ENCODE measurements at places on chromosomes 1 and 21.

DNA sequence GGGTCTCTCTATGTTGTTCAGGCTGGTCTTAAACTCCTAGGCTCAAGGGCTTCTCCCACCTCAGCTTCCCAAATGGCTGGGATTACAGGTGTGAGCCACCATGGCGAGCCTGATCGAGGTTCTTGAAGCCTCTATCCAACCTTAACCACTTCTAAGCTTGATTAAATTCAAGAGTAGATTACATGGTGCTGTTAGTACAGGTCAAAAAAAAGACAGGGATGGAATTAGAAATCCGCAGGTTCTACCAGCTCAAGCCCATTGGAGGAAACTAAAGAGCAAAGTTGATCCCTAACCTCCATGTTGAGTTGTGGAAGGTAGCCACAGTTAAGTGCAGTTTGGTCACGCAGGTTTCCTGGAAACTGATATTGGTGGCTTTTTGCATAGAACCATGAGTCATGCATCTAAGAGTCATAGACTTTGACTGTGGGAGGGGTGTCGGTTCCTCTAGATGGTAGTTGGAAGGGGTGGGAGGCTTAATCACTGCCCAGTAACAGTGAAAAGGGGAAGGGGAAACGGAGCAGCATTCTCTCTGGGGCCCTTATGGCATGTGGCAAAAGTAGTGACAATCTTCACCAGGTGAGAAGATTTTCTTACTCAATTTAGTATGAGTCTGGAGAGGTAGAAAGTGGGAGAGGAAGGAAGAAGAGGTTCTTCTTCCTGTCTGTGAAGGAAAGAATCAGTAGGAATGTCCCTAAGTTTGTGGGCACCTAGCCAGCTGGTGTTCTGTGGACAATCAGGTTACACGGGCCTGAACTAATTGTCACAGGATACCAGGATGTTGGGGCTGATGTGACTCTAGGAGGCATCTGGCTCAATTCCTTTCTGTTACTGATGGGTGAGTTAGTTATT lies 7.0 kb downstream of the CD53 start:
- DNase-seq: peak; percentile 31

DNA sequence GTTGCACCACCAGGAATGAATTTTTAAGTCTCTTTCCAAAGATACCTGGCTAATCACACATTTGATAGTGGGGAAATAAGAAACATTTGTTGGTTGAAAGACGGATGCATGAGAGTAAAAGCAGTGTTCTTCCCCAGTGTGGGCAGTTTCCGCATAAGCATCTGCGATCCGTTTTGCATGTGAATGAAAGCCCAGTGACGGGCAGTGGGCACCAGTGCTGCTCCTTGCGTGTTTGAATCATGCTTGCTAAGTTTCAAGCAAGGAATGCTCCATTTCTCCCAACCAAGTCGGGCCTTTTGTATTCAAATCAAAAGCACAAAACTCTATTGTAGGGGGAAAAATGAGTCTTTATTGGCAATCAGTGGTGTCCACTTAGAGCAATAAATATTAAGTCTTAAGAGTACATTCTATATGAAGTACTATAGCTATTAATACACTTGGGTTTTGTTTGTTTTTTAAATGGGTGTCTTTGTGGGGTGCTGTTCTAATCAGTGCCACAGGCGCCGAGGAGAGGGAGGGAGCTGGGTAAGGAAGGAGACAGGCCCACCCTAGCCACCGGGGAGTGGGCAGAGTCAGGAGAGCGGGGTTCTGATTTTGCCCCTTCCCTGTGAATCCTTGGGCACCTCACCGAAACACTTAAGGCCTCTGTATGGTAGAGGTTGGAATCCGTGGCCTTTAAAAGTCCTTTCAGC lies 750 bp upstream of the PTGFRN start:
- DNase-seq: no peak

DNA sequence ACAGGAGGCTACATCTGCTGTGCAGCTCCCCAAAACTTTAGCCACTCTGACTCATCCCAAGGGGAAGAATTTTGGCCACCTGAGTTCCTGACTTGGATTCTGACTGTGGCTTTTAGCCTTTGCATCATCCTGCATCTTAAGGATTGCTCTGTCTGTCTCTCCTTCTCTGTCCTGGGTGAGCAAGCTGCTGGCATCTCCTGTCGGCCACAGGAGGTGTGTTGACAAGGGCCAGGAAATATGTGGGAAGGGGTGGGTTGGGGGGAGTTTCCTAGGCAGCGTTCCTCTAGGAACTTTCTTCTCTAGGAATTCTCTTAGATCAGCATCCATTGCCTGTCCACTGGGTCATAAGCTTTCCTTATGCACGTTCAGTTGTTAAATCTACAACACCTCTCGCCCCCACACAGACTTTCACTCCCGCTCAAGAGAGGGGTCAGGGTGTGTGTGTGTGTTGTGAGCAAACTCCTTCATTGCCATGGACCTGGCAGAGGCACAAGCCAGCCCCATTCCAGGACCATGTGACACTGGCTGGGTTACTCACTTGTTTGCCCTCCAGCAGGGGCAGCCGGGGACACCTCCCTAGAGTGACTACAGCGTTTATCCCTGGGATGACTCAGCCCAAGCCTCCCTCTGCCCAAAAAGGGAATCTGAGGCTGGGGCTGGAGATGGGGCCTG lies 145.0 kb upstream of the DUSP10 start:
- DNase-seq: no peak

GRCh38 chr1:93338387-93339146 lies 7.1 kb upstream of the DR1 start:
- DNase-seq: no peak

GRCh38 chr1:38814984-38815464 lies 44.5 kb downstream of the RRAGC start:
- no peak for DNase-seq

GRCh38 chr1:45880930-45881329 lies 77.5 kb downstream of the MAST2 start:
- no peak for DNase-seq

DNA sequence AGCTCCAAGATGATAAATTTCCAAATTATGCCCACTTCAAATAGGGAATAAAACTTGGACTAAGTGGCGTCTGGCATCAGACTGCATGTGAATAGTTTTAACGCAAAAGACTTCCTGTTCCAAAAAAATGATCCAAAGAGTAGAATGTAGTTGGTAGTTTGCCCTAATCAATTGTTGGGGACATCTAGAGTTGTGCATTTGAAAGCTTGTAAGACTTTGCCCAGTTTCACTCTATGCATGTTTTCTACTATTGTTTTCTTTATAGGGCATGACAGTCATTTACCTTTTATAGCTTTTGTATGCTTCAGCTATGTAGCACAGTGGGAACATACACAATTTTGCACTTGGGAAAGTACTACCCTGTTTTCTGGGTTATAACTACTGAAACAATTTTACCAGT lies 86.0 kb downstream of the HS2ST1 start:
- DNase-seq: no peak

DNA sequence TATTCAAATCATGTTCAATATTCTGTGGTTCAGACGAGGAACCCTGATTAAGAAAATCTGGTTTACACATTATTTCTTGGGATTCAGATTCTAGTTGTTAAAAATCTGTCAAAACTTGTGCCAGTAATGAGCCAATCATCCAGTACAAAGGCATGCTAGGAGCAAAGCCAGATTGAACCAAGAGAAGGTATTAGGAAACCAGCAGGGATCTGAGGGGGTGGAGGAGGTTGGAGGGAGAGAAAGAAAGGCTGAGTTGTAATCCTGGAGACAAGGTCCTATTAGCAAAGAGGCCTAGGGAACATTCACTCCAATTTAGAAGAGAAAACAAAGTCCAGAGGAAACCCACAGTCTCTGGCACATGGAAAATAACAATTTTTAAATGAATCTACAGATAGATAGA lies 352.9 kb downstream of the LTN1 start:
- DNase-seq: no peak

DNA sequence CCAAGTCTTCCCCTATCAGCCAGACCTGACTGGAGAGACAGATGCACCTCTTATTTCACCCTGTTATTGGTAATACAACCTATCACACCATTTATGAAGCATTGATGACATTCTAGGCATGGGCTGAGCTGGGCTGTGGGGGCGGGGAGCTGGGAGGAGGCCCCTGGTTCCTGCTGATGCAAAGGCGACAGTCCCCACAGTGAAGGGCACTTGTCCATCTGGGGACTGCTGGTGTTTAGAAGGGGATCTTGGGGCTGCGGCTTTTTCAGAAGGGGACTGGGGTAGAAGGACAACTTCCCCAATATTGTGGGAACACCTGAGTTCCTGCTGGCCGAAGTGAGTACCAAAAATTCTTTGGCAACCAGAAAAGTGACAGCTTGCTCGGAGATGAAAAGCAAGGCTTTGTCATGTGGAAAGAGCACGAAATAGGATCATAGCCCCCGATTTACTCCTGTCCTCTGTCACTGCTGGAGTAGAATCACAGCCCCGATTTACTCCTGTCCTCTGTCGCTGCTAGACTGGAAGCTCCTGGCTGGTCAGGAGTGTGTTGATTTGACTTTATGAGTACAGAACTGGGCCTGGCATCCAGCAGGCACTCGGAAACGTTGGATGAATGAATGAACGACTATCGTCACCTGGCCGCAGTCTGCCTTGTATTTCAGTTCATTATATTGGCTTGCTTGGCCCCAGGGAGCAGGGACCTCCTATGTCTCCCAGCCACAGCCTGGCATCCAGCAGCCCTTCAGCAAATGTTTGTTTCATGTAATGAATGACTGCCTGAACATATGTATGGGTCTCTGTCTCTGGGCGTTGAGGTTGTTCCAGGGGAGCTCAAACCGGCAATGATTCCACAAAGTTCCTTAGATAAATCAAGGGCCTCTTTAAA lies 16.5 kb upstream of the ETV3L start:
- no peak for DNase-seq

DNA sequence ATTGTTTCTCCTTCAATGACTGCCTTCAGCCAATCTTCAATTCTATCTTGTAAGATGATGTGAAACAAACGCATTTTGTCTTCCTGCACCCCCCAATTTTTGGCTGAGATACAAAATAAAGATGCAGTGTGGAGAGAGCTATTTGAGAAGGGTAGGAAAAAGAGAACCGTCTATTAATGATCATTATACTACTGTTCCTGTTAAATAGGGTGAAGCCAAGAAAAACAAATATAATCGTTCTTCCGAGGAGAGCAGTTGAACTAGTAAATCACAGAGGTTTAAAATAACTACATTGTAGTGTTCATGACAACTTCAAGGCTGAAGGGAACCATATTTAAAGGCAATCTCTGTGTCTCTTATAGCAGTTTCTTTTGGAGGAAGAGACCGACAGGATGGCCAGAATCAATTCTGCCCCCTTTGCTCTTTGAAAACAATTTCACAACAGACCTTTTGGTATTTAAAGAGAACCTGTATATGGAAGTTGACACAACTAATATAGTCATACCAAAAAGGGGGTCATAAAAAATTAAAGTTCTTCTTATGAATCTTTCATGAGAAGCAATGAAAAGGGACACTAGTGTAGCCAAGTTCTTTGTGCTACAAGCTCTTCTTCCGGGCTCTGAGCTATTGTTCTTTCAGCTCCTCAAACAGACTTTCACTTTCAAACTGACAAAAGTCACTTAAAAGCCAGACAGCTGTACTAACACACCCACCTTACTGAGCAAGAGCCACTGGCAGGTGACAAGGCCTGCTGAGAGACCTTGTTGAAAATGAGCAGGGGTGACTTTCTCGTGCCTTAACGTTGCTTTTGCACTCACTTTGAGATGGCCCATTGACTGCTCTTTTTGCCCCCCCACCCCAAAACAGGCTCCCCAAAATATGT lies 30.9 kb downstream of the PROX1 start:
- DNase-seq: no peak

GRCh38 chr1:21344750-21345443 lies 54.6 kb upstream of the ECE1 start:
- DNase-seq: no peak

GRCh38 chr1:59202455-59202854 lies 94.4 kb upstream of the FGGY start:
- no peak for DNase-seq

DNA sequence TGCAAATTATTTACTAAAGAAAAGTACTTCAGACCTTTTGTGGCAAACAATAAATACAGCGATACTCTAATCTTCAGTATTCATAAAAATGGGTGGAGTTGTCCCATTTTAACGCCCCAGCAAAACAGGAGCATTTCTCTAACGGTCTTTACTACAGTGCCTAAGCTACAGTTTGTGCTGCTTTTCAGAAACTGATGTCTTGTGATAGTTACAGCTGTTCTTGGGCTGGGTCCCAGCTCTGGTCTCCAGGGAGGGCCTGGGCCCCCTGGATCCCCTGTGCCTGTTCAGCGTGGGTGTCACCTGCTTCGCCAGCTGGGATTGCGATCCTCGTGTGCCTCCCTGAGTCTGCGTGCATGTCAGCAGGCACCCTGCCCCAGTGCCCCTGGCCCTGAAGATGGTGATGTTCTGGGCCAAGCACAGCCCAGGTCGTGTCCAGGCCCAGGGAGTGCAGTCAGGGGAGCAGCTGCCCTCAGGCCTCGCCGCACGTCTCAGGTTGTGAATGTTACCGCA lies 64.0 kb upstream of the DIP2A start:
- DNase-seq: no peak

Data from activated CD8-positive, alpha-beta memory T cell treated with anti-CD3 and anti-CD28 coated beads for 48 hours (primary cell).